Endothelial cell of umbilical vein (primary cell): ENCODE measurements at places on chromosomes 2 and 18. TPM values are rescaled to one million over a fixed set of nuclear protein-coding genes. Genes with fewer than 3 reads are reported as not detected.

The POTEJ gene
- total RNA-seq, result 0.24 TPM in 1 of 2 replicates, not detected in the other

The TLX2 gene
- not detected in 2 replicates for total RNA-seq

The GPBAR1 gene
- total RNA-seq, result 0.60 and 0.75 TPM in 2 replicates

The PRSS56 gene
- total RNA-seq, result not detected in 2 replicates

The TRABD2A gene
- total RNA-seq, result 0.99 and 1.8 TPM in 2 replicates

The SLC39A10 gene
- 39.9 and 47.4 TPM in 2 replicates for total RNA-seq

The CRYBA2 gene
- not detected in 2 replicates for total RNA-seq

The CNGA3 gene
- total RNA-seq, result not detected in 2 replicates

The RGPD3 gene
- not detected in 2 replicates for total RNA-seq

The C1GALT1C1L gene
- 0.40 and 0.74 TPM in 2 replicates for total RNA-seq

The TDRD15 gene
- not detected in 2 replicates for total RNA-seq

The TTC31 gene
- 20.1 and 21.8 TPM in 2 replicates for total RNA-seq

The GPR155 gene
- 1.5 and 1.7 TPM in 2 replicates for total RNA-seq

The KCNG2 gene
- total RNA-seq, result not detected in 2 replicates

The ALKAL2 gene
- not detected in 2 replicates for total RNA-seq

The HOXD10 gene
- not detected in 2 replicates for total RNA-seq

The ST6GAL2 gene
- not detected in 2 replicates for total RNA-seq

The ZRANB3 gene
- total RNA-seq, result 6.0 and 7.9 TPM in 2 replicates

The MGAT4A gene
- 42.2 and 47.6 TPM in 2 replicates for total RNA-seq

The KLHL30 gene
- total RNA-seq, result not detected in 2 replicates

The CEP192 gene
- total RNA-seq, result 22.7 and 22.9 TPM in 2 replicates

The CHMP3 gene
- total RNA-seq, result 86.3 and 92.2 TPM in 2 replicates

The C1QL2 gene
- not detected in 2 replicates for total RNA-seq

The B3GNT2 gene
- total RNA-seq, result 17.8 and 21.2 TPM in 2 replicates

The POTEI gene
- 0.13 and 0.16 TPM in 2 replicates for total RNA-seq

The HOXD9 gene
- 3.5 and 3.9 TPM in 2 replicates for total RNA-seq

The NT5C1B gene
- not detected in 2 replicates for total RNA-seq

The MPHOSPH10 gene
- 31.4 and 38.8 TPM in 2 replicates for total RNA-seq

The DUSP2 gene
- total RNA-seq, result 0.33 and 0.58 TPM in 2 replicates

The ZC3H8 gene
- 7.1 and 7.8 TPM in 2 replicates for total RNA-seq

The BMP10 gene
- total RNA-seq, result not detected in 2 replicates

The GRB14 gene
- total RNA-seq, result 2.7 and 10.3 TPM in 2 replicates

The GLB1L gene
- total RNA-seq, result 9.2 and 9.5 TPM in 2 replicates

The UCN gene
- total RNA-seq, result 0.75 TPM in 1 of 2 replicates, not detected in the other

The CKAP2L gene
- 25.2 and 30.7 TPM in 2 replicates for total RNA-seq

The POTEC gene
- not detected in 2 replicates for total RNA-seq

The MEP1B gene
- total RNA-seq, result not detected in 2 replicates

The CD28 gene
- total RNA-seq, result 0.15 TPM in 1 of 2 replicates, not detected in the other

The DNER gene
- total RNA-seq, result not detected in 2 replicates

The ATAD2B gene
- total RNA-seq, result 19.1 and 20.0 TPM in 2 replicates

The CD226 gene
- total RNA-seq, result 0.20 and 0.25 TPM in 2 replicates

The PARD3B gene
- total RNA-seq, result 17.7 and 30.9 TPM in 2 replicates

The PKDCC gene
- 5.9 and 6.9 TPM in 2 replicates for total RNA-seq

The TUBA4B gene
- total RNA-seq, result not detected in 2 replicates

The CACNB4 gene
- total RNA-seq, result 0.30 and 0.58 TPM in 2 replicates

The G6PC2 gene
- not detected in 2 replicates for total RNA-seq

The NIFK gene
- total RNA-seq, result 56.2 and 59.7 TPM in 2 replicates

The CAMKMT gene
- 8.2 and 10.7 TPM in 2 replicates for total RNA-seq

The SERPINB3 gene
- not detected in 2 replicates for total RNA-seq
